ENCODE measurements at places on chromosomes 2 and 18.

DNA sequence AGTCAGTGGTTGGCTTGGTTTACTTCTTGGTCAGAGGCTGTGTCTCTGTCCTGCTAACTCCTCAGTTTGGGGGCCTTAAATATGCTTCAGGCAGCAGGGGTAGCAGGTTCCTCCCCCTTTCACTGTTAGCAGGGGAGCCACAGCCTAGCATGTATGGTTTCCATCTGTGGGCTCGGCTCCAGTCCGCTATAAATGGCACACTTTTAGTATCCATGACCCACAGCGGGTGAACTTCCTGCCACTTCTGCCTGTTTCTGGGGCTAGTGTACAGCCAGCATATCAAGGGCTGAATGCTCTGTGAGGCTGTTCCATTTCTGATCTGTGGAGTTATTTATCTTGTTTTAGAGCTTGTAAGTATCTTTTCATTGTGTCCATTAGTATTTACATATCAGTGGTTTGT, 58.3 kb downstream of the MRPL33 start:
- DNase-seq: no peak

DNA sequence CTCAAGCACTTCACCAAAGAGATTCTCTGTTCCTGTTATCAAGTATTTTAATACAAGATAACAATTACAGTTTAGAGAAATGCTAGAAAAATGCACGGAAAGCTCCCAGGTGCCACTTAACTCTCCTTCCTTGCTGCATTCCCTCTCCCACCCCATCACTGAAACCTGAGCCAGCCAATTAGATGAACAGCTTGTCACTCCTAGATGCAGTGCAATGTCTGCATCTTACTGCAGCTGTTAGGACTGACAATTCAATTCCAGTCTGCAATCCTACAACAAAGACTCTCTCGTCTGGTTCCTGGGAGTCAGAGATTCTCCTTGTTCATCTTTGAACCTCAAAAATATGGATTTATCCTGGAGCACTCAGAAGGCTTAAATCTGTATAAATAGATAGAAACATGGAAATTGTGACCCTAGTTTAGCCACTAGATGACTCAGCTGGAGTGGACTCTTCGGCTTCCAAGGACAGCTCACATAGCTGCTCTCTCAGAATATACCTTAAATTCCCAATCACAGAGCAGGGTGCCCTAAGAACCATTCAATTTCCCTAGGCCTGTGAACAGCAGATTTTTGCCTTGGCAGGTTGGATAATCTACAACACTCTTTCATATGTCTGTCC, 311.1 kb downstream of the NRXN1 start:
- DNase-seq: no peak

DNA sequence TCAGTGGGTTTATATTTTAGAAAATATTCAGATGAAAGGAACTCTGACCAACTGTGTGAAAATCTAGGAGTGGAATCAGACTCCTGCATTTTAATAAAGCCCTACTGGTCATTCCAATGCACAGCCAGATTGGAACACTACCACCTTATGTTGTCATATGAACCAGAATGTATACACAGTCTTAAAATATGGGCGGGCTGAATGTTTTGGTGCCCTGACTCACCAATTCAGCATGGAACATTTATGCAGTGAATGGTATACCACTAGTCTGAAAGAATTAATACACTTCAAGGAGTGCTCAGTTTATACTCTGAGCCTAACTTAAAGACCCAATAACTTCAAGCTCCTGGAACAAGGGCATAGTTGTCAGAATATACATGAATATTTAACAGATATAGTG, 280.9 kb upstream of the TCF4 start:
- DNase-seq: no peak

DNA sequence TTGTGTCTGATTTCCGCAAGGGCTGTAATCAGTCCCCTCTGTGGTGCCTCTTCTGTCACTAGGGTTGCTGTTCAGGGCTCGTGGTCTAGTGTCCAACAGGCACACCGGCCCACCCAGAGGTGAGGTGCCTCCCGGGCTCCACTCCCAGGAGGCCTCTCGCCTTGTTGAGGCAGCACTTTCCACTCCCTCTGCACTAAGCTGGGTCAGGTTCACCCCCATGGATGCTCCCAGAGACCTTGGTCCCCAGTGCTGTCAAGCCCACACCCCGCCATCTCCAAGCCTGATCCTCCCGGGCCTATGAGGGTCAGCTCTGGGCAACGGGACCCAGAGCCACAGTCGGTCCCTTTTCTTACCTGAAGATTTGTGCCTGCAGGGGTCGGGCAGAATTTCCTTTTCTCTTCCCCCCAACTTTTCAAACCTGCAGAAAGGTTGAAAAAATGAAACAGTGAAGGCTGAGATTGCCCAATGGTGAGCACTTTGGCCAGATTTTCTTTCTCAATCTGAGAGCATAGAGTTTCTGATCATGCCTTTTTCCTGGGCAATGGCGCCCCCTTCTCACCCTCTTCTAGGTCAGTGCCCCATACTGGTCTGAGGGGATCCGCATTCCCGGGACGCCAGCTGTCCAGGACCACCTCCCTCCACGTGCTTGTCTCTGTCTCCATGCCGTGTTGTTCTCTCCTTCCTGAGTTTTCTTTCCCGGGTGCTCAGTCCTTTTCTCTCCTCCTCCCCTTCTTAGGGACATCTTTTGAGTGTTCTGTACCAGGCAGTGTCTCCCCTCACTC, 148.0 kb downstream of the ASB1 start:
- DNase-seq: no peak

Data from fibroblast of the aortic adventitia (primary cell).